Fibroblast of pulmonary artery (primary cell): ENCODE measurements at places on chromosomes 2 and 18.

GRCh38 chr2:200814917-200815316, 3.2 kb downstream of the BZW1 start:
- DNase-seq = peak; percentile 59

- no peak for DNase-seq
These were observed 19.8 kb upstream of the TCF4 start for GRCh38 chr18:55607773-55608172.

DNA sequence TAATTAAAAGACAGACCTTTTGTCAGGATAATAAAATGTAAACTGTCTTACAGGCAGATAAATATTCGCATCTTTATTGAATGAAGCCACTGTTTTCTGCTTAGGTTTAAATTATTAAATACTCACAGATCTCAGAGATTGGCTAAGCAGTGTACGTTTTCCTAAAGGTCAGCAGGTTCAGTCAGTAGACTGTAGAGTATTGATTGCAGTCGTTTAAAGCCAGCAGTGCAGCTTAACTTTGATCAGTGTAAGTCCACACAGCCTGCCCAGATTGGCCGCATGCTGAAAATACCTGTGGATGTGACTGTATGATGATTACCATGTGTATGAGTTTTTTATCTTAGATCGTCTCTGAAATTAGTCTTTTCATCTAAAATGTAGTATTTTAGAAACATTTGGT, 42.3 kb downstream of the ATP9B start:
- no peak for DNase-seq

- no peak for DNase-seq
These were observed 1.4 kb upstream of the CCDC85A start for GRCh38 chr2:56182420-56182819.

DNA sequence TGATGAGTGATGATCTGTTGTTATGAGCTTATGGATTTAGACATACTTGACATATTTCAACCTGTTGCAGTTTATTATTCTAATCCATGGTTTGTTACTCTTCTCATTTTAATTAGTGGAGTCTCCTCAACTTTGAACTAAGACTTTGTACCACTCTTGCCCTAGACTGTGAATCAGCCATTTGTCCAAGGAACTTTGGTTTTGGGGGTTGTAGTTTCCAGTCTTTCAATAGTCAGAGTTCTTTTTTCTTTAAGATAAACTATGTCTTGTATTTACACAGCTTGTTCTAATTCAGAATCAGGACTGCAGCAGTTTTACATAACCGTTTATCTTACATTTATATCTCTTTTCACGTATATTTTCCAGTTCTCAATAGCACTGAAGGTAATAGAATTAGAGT, 133.6 kb downstream of the GULP1 start:
- no peak for DNase-seq

- DNase-seq = no peak
These were observed 1426.9 kb upstream of the ACVR2A start for GRCh38 chr2:146417942-146418341.

GRCh38 chr18:22469926-22470247, 52.2 kb upstream of the CTAGE1 start:
- DNase-seq = peak; percentile 76

- no peak for DNase-seq
These were observed 5.8 kb upstream of the ASXL3 start for GRCh38 chr18:33571998-33572787.

DNA sequence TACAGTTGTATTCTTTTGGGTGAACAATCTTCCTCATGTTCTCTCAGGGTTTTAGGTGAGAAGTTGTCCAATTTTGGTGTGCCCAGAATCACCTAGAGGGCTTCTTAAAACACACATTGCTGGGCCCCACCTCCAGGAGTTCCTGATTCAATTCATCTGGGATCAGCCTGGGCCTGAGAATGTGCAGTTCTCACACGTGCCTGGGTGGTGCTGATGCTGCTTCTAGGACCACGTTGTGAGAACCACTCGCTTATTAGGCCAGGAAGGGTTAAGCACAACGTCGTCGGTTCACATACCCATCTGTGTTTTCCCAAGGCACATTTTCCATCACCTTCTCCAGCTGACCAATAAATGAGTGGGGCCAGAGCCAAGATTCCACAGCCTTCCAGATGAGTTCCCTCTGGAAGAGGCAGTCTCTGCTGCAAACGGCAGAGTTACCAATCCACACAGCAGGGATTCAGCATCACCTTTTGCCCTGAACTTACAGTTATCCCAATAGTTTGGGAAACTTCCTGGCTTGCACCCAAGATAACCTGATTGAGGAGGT, 277.7 kb upstream of the HNRNPA3 start:
- DNase-seq = no peak

GRCh38 chr2:118670838-118671237, 176.6 kb downstream of the EN1 start:
- DNase-seq = peak; percentile 67

DNA sequence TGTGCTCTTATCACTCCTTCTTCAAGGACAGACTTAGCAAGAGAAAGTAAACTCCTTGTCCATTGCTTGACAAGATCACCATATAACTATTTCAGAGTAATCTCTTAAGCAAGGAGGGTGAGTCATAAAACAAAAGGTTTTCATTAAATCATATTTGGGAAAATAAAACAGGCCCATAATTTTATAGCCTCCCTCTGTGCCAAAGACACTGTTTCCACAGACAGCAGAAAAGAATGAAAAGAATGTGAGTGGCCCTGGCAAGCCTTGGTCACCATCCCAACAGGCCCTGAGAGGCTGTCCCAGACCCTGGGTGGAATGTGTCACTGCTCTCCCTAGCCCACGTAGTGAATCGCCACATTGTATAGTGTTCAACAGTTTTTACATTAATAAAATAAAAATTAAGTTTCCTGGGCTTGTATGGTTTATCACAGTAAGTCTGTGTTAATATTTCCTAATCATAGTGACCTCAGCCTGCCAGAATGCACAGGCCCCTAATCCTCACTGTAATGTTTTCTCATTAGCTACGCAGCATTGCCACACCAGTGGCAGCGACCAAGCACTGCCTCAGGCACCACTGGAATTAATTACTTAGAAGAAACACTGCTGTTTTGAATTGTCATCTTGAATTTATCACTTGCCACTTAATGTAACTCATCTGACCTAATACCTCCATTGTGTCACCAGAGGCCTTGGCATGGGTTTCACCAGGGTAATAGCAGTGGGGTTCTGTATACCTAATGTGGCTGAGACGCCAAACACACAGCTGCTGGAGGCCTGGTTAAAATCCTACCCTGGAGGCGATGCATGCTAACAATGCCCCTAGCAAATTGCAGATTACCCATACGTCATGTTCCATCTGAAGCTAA, 401.9 kb downstream of the LNPK start:
- no peak for DNase-seq

GRCh38 chr2:207039225-207039624, 99.9 kb downstream of the CPO start:
- no peak for DNase-seq

DNA sequence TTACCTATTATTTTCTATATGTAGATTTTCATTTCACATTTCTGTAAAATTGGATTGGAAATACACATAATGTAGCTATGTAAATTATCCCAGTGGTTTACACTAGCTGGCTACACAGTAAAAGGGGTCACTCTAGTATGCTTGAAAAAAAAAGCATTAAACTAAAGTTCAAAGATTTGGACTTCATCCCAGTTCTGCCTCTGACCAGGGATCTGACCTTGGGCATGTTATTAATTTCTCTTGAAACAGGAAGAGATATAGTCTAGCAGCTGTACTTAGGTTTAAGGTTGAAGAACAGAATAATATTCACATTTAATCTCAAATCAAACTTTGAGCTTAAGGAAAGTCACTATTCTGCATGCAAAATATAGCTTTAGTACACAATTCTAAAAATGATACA, 64.5 kb upstream of the RPE start:
- DNase-seq = no peak

DNA sequence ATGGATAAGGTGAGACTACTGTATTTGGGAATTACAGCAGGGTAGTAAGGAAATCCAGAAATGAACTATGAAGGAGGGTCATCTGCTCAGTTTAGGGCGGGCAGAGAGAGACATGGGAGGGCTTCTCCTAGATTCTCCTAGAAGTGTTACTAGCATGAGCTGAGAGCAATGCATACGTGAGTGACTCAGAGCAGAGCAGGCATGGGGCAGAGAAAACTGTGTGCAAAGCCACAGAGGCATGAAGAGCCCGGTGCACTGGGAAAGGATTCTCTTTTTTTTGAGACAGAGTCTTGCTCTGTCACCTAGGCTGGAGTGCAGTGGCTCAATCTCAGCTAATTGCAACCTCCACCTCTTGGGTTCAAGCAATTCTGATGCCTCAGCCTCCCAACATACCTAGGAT, 116.2 kb downstream of the SOCS6 start:
- no peak for DNase-seq

DNA sequence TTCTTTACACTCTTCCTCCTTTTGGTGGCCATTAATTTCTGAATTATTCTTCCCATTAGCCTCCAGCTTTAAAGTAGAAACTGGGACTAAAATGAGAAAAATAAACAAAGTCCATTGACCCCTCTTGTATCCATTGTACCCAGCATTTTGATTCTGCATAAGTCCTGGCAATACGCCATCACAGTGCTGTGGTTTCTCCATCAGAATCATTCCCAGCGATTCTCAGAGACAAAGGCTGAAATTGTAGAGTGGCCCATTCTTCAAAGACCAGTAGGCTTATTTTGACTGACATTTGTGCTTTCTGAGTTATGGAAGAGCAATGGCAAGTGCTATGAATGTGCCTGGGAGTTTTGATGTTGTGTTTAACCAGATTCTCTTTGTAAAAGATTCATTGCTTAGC, 199.3 kb upstream of the GALNT5 start:
- no peak for DNase-seq

GRCh38 chr18:78716022-78716421, 263.6 kb upstream of the SALL3 start:
- no peak for DNase-seq

DNA sequence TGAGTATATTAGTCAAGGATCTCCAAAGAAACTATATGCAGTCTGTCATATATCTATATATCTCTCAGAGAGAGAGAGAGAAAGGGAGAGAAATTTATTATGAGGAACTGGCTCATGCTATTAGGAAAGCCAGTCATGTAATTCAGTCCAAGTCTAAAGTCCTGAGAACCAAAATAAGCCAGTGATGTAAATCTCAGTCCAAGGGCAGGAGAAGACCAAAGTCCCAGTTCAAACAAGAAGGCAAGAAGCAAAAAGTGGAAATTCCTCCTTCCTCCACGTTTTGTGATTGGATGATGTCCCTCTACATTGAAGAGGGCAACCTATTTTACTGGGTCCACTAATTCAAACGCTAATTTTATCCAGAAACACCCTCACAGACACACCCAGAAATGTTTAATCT, 34.2 kb upstream of the SPATS2L start:
- no peak for DNase-seq

GRCh38 chr2:144625626-144626025, 105.7 kb upstream of the ZEB2 start:
- DNase-seq = no peak

GRCh38 chr2:41933046-41933420, 114.8 kb upstream of the PKDCC start:
- DNase-seq = no peak

- no peak for DNase-seq
These were observed 506.5 kb upstream of the TNP1 start for GRCh38 chr2:217366266-217366895.

DNA sequence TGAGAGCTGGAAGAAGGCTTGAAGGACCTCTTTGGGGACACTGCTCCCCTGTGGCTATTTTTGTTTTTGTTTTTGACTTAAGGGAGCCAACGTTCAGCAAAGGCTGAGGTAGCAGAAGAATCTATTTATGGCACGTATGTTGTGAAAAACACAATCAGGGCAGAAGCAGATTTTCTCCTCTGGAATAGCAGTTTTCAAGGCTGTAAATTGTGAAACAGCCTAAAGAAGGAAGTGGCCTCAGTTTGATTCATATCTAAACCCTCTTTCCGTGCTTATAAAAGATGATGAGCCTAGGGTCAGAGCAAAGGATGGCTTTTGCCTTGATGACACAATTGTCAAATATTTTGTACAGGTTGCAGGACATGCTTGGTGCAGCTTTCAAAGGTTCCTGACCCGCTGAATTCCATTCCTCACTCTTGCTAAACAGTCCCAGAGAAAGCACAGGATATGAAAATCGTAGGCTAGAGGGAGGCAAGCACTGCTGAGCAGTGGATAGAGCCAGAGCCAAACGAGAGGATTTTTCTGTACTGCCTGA, 106.2 kb upstream of the DLX2 start:
- peak; percentile 51 for DNase-seq

GRCh38 chr2:7209757-7210555, 292.7 kb downstream of the RNF144A start:
- no peak for DNase-seq

DNA sequence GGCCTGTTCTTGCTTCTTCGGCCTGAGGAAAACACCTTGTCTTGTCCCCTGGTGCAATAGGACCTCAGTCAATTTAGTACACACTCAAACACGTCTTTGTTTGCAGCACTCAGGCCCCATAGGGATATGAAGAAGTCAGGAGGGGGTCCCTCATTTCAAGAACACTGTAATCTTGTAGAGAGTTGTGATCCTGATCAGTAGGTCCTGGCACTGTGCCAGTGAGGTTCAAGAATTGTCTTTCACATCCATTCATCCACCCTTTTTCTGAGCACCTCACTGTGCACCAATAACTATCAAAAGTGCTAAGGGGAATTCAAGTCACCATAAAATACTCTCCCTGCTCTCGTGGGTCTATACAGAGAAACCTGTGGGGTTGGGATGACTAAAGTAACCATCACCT, 131.4 kb upstream of the LHCGR start:
- DNase-seq = no peak

GRCh38 chr2:198167346-198167745, 363.0 kb downstream of the PLCL1 start:
- no peak for DNase-seq

DNA sequence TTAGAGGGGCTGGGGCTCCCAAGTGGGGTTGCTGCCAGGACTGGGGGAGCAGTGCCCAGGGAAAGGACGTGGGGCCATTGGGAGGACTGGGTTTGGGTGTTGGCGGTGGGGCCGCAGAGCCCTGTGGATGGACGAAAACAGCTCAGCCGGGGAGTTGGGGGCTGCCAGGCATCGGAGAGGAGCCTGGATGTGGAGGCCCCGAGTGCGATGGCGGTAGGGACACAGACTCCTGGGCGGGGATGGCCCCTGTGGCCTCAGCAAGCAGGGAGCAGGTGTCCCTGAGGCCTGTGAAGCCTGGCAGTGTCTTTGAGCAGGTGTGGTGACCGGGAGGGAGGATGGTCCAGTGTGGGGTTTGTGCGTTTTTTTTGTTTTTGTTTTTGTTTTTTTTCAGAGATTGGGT, 13.3 kb downstream of the CTDP1 start:
- no peak for DNase-seq

DNA sequence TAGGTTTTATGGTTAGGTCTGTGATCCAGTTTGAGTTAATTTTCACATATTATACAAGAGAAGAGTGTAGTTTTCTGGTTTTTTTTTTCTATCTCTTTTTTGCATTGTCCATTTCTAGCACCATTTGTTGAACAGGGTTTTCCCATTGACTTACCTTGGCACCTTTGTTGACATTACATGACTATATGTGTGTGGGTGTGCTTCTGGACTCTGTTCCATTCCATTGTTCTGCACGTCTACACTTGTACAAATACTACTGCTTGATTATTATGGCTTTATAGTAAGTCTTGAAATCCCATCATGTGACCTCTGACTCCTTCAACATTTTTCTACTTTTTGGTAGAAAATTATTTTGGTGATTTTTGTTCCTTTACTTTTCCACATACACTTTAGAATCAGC, 38.7 kb downstream of the UBE2F start:
- no peak for DNase-seq

- DNase-seq = no peak
These were observed 9.1 kb upstream of the MALT1 start for GRCh38 chr18:58662118-58662517.
